ENCODE measurements at places on chromosomes 1 and 21.
A peak's percentile ranks its signal among the peaks of the same experiment; 100 is the strongest.

GRCh38 chr1:32307324-32307723, 15.4 kb downstream of the HDAC1 start:
- no peak overlapping the region for H3K27ac ChIP-seq
- H3K27me3 ChIP-seq: no peaks in the 10 kb centered on the region
- DNase-seq: no peak
- peaks cover 43% of the 10 kb centered on the region for H3K36me3 ChIP-seq
- H3K4me1 ChIP-seq: peaks cover 16% of the 10 kb centered on the region

- no peaks in the 10 kb centered on the region for H3K27me3 ChIP-seq
- H3K27ac ChIP-seq: no peak overlapping the region
- no peaks in the 10 kb centered on the region for H3K4me1 ChIP-seq
- H3K4me3 ChIP-seq: no peak overlapping the region
- no peaks in the 10 kb centered on the region for H3K36me3 ChIP-seq
- DNase-seq: no peak
Measured at GRCh38 chr1:116290085-116290705, 82.8 kb upstream of the ATP1A1 start.

GRCh38 chr1:9321480-9321849, 28.8 kb downstream of the SPSB1 start:
- H3K4me3 ChIP-seq: no peak overlapping the region
- H3K36me3 ChIP-seq: no peaks in the 10 kb centered on the region
- no peak for DNase-seq
- H3K4me1 ChIP-seq: peaks cover 90% of the 10 kb centered on the region
- H3K27ac ChIP-seq: no peak overlapping the region

DNA sequence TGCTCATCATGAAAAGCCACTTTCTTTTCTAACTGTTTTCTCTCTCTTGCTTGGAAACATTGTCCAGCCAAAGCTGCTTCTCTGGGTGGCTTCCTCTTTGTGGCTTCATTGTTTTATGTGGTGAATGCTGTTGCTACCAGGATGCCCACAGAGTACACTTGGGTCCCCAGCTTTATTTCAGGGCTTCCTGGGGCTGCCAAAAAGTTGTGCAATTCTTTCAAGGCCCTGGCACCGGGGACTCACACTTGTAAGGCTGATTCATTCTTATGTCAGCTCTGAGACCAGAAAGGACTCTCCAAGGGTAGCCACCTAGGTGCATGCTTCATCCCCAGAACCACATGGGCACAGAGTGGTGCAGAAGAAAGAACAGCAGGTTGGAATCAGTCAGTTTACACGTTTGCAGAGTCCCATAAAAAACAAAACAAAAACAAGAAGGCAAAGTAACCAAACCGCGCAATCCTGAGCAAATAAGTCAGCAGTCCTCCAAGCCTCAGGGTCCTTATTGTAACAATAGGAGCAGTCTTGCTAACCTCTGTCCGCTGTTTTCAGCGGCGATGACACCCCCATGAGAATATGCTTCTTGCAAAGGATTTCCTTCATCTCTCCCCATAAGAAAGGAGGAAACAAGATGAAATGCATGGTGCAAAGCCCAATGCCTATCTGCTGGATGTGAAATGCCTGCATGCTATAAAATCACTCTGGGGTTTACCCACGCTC, 89.9 kb upstream of the SSX2IP start:
- H3K27ac ChIP-seq: no peak overlapping the region
- H3K4me3 ChIP-seq: no peak overlapping the region
- peaks cover 3% of the 10 kb centered on the region for H3K4me1 ChIP-seq
- DNase-seq: no peak

GRCh38 chr1:45718289-45718688, 30.3 kb downstream of the TMEM69 start:
- no peaks in the 10 kb centered on the region for H3K27me3 ChIP-seq
- H3K4me3 ChIP-seq: no peak overlapping the region
- H3K27ac ChIP-seq: no peak overlapping the region
- H3K36me3 ChIP-seq: peaks cover 72% of the 10 kb centered on the region

DNA sequence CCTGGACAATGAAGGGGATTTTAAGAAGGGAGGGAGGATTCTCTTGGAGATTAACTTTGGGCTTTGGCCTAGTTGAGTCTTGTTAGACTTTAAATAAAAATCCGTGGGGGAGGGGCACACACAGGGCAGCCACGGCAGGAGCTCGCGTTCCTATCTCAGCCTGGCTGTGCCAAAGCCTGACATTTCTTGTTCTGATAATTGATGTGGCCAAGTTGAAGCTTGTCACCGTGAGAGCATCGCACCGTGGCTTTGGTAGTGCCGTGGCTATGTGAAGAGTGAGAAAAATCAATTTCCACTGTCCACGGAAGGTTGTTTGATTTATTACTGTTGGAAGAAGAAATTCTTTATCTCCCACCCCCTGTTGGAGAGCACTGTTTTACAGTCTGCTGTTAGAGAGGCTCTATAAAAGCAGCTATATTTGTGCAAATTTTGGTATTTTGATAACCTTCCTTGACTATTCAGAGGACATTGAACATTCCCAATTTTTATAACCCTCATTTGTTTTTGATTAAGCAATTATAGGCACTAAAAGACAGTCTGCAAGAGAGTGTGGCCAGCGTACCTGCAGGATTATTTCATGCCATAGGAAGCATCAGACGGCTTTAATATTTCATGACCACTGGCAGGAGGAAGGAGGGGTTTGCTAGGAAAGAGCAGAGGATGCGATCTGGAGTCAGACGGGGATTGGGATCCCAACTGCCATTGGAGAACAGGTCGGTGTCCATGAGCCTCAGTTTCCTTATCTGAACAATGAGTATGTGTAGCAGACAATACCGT, 160.7 kb downstream of the KAZN start:
- H3K36me3 ChIP-seq: no peaks in the 10 kb centered on the region
- H3K27ac ChIP-seq: no peak overlapping the region
- peaks cover 13% of the 10 kb centered on the region for H3K27me3 ChIP-seq
- DNase-seq: no peak
- H3K4me3 ChIP-seq: no peak overlapping the region

GRCh38 chr1:241125286-241125685, 231.7 kb downstream of the RGS7 start:
- no peaks in the 10 kb centered on the region for H3K27me3 ChIP-seq
- DNase-seq: no peak
- no peak overlapping the region for H3K27ac ChIP-seq
- no peaks in the 10 kb centered on the region for H3K36me3 ChIP-seq

GRCh38 chr1:7536891-7537591, 234.1 kb upstream of the VAMP3 start:
- H3K27ac ChIP-seq: no peak overlapping the region
- no peak overlapping the region for H3K4me3 ChIP-seq
- no peaks in the 10 kb centered on the region for H3K36me3 ChIP-seq
- peaks cover 44% of the 10 kb centered on the region for H3K27me3 ChIP-seq

GRCh38 chr1:19582318-19582717, 61.8 kb upstream of the NBL1 start:
- H3K36me3 ChIP-seq: no peaks in the 10 kb centered on the region
- no peak overlapping the region for H3K4me3 ChIP-seq
- no peak overlapping the region for H3K27ac ChIP-seq
- H3K27me3 ChIP-seq: no peaks in the 10 kb centered on the region
- H3K4me1 ChIP-seq: no peaks in the 10 kb centered on the region

- H3K36me3 ChIP-seq: peaks cover 25% of the 10 kb centered on the region
- peaks cover 12% of the 10 kb centered on the region for H3K4me1 ChIP-seq
- peak; percentile 92 for DNase-seq
- no peaks in the 10 kb centered on the region for H3K27me3 ChIP-seq
Measured at GRCh38 chr1:7770997-7771822, at the start of gene VAMP3. Gene VAMP3 (plus strand): TSS chr1:7771296. CDS start chr1:7771384, 88 bp downstream.

Data from stomach (tissue), 19 donors.